Lung microvascular endothelial cell (primary cell): ENCODE measurements at places on chromosomes 7 and 10. TPM values are rescaled to one million over a fixed set of nuclear protein-coding genes. Genes with fewer than 3 reads are reported as not detected.

GRCh38 chr10:63464402-63465292, 1.1 kb downstream of the JMJD1C start:
- no peak for DNase-seq

DNA sequence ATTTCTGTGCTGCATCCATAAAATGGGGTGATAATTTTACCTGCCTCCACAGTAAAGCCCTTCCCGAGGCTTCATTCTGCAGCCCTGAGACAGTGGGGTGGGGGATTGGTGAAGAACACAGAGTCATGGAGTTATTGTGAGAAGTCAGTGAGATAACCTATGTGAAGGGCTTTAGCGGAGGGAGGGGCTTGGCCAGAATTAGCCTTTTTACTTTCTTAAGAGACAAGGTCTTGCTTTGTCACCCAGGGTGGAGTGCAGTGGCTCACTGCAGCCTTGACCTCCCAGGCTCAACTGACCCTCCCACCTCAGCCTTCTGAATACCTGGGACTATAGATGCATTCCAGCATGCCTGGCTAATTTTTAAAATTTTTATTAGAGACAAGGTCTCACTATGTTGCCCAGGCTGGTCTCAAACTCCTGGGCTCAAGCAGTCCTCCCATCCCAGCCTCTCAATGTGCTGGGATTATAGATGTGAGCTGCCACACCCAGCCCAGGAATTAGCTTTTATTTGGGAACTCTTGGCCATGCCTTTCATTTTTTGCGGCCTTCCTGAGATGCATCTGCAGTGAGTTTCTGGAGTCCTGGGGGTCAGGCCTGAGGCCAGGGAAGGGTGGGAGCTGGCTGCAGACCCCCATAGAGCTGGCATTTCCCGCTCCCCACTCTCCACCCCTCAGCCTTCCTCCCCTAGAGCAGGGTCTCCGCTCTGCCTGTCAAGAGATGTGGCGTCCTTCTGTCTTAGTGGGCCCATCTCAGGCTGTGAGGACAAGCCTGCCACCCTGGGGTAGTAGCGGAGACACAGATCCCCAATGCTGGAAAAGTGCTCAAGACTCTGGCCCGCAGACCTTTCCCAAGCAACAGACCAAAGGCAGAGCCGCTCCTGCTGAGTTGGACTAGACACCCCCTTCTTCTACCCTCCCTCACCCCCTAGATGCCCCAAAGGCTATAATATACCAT, 77.0 kb downstream of the ZMIZ1 start:
- DNase-seq, result no peak

- no peak for DNase-seq
Measured at GRCh38 chr10:4721999-4722753, 103.8 kb upstream of the AKR1E2 start.

GRCh38 chr7:28512668-28513440, 100.5 kb downstream of the CREB5 start:
- DNase-seq, result no peak

DNA sequence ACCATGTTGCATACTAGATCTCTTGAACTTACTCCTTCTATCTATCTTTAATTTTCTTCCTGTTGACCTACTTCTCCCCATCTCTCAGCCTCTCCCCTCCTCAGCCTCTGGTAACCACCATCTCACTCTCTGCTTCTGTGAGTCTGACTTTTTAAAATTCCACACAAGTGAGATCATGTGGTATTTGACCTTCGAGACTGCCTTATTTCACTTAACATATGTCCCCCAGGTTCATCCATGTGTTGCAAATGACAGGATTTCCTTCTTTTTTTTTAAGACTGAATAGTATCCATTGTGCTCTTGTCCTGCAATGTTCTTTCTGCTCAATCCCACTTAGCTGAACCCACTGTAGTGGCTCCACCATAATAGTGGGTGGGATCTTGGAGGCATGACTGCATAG, 51.4 kb upstream of the DNAJC1 start:
- peak; percentile 26 for DNase-seq

DNA sequence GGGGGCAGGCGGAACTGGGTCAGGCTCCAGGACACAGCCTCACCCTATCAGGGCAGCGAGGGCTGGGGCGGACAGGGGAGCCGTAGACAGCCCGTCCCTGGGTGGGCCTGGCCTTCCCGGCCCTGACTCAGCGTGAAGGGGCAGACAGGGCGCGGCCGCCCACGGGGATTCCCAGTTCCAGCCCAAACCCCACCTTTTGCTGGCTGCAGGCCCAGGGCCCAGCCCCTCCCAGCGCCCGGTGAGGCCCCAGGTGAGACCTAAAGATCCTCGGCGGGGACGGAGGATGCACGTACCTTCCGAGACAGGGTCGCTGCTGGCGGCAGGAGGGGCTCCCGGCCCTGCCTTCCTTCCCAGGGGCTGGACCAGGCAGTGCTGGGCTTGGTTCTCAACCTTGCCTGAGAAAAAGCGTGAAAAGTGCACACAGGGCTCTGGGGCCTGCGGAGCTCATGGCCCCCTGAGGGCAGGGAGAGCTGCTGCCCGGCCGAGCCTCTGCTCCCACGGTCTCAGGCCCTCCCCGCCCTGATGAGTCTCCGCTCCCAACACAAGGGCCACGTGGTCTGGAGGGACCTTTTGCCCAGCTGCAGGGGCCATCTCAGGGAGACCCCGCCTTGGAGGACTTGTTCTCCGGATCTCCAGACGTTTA, 43.9 kb upstream of the DNAJB6 start:
- no peak for DNase-seq

The PIK3CG gene
- total RNA-seq, result 2.6 and 3.5 TPM in 2 replicates
